ENCODE measurements at places on chromosomes 2 and 18.
A peak's percentile ranks its signal among the peaks of the same experiment; 100 is the strongest.

- DNase-seq: no peak
These were observed 236.8 kb upstream of the TNP1 start for GRCh38 chr2:217096474-217097225.

DNA sequence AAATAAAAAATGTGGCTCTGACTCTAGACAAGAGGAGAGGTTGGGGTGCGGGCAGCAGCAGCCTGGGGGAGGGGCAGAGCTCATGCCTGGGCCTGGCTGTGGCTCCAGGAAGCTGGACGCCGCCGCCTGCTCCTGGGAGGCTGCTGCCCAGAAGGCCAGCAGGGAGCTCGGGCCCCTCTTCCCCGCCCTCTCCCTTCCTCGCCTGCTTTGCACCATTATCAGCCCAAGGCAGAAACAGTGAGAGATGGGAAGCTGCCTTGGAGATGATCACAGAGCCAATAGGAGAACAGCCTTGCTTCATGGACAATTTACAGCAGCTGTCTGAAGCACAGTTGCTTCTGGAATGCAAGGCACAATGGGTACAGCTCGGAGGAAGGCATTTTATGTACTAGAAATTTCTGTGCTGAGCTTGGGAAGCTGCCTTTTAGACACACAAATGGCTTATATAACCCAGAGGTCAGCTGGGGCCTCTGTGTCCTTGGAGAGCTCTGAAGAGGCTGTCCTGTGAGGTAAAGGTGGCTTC is 55.3 kb upstream of the AFF3 start:
- no peak for DNase-seq

DNA sequence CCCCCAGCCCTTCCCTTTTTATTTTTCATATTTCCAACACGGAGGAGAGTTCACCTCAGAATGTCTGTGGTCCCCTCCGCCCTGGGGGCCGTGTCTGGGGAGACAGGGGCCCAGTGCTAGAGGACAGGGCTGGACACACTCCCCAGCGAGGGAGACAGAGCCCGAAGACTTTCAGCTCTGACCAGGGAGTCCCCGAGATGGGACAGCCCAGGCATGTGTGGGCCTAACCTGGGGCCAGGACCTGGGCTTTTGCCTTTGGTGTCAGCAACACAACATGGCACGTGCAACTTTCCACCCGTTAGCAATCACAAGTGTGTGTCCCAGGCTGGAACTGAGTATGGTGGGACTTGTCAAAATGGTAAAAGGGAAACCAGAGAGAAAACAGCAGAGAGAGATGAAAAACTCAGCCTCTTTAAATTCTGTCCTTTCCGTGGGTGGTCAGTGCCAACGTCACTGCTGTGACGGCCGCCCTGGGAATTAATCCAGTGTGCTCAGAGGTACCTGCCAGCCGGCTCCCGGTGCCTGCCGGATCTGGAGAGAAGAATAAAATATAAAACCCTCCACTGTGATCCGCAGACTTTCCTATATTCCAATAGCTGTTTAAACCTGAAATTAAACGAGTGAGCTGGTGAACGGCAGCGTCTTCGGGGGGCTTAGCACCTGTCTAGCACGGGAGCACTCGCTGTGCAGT is 245.8 kb downstream of the EIPR1 start:
- DNase-seq: no peak

- no peak for DNase-seq
These were observed 65.2 kb downstream of the PLCL1 start for GRCh38 chr2:197869501-197870111.

GRCh38 chr2:79619976-79620375 is 107.1 kb downstream of the CTNNA2 start:
- DNase-seq: no peak

DNA sequence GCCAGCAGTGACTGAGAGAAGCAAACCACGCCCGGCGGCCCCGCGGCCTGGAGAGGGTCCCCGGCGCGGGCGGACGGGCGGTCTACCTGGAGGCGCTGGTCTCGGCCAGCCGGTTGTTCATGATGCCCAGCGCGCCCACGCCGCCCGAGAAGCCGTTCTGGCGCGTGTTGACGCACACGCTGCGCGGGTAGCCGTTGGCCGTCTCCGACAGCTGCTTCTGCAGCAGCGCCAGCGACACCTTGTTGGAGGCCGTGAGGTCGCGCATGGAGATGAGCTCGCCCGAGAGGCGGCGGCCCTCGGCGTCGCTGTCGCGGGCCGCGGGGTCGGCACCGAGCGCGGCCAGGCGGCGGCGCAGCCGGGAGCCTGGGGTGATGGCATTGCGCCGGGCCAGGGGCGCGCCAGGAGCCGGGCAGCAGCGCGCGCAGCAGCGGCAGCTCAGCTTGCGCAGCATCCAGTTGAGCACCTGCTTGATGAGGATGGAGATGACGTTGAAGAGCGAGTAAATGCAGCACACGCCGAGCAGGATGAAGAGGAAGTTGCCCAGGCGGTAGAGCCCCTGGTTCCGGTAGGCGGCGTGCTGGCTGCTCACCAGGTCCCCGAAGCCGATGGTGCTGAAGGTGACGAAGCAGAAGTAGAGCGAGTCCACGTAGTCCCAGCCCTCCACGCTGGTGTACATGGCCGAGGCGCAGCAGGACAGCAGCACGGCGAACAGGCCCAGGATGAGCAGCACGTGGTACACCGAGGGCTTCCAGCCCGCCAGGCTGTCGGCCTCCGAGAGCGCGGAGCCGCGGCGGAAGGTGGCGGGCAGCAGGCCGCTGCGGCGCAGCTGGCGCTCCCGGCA is 118.1 kb downstream of the MSH2 start:
- peak; percentile 67 for DNase-seq

GRCh38 chr2:202161151-202161835 is 77.1 kb downstream of the SUMO1 start:
- no peak for DNase-seq

DNA sequence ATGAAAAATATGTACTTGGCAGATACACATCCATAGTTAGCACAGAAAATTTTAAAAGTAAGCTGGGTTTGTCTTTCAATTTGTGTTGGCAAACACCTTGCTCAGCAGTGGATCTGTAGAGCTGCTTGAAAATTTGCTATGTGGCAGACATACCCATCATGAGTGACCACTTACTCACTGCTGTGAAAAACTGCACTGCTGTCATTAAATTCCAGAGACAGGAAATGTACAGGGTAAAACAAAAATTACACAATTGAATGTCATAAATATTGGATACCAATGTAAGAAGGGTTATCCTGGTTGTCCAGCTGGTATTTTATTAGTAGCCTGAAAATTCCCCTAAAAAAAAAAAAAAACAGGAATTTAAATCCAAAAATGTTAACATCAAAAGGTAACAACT is 24.5 kb downstream of the NIF3L1 start:
- DNase-seq: no peak

- no peak for DNase-seq
These were observed 651.3 kb downstream of the NYAP2 start for GRCh38 chr2:226050822-226051221.

DNA sequence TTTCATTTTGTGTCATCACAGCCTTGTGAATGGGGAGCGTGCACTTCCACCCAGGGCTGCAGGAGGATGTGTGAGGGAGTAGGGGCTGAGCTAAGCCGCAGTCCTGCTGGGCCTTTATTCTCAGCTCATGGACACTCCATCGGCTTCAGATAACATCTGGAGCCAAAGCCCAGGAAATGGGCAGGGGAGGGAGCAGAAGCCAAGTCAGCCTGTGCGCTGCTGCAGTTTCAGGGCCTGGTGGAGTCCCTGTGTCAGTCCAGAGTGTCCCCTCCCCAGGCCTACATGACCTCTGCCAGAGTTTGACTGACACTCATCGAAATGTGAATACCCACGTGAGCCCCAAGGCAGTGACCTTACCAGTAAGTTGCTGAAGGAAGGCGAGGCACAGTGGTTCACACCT is 242.2 kb downstream of the LOXHD1 start:
- no peak for DNase-seq

DNA sequence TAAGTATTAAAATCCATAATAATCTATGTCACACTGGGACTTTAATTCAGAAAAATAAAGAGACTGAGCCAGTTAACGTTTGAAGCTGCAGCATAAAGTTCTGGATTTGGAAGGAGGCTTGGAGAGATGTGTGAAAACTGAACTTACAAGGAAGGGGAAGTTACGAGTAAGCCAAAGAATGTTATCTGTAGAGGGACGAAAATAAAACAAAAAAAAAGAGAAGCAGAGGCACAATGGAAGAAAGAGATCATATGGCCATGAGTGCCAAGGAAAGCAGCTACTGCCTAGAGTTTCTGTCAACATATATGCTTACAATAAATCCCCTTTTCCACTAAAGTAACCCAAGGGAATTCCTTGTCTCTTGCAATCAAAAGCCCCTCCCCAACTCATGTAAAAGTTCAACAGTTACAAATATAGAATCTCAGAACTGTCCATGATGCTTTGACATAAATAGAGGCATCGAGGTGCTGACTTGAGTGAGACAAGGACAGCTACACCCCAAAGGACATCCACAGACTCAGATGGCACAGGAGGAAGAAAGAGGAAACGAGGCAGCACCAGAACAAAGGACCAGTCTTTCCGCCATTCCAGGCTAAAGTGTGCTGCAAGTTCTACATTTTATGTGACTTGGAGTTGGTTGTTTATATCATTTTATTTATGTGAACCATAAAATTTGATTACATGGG is 16.1 kb upstream of the ARL5A start:
- DNase-seq: no peak

GRCh38 chr2:174281736-174282135 is 33.4 kb upstream of the OLA1 start:
- DNase-seq: no peak

- no peak for DNase-seq
These were observed 55.5 kb downstream of the MTHFD2 start for GRCh38 chr2:74253971-74254310.
